ENCODE measurements at places on chromosomes 12 and 14.

- DNase-seq: no peak
These were observed 226.2 kb downstream of the ADAMTS20 start for GRCh38 chr12:43325786-43326185.

- DNase-seq: no peak
These were observed 23.7 kb downstream of the YLPM1 start for GRCh38 chr14:74786796-74787315.

GRCh38 chr12:88836156-88836555 is 255.9 kb upstream of the KITLG start:
- DNase-seq: no peak

DNA sequence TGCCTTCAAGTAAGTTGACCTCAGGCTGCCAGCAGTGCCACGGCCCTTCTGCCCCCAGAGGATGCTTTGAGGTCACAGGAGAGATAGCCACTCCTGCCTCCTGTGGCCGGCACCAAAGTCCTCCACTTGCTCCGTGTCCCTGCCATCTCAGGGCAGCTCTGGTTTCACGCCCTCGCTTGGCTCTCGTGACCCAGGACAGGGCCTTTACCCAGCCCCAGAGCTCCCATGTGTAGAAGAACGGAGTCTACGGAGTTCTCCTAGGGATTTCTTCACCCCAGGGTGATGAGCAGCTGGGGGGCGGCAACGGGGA is 178.1 kb downstream of the ADGRD1 start:
- DNase-seq: no peak

- no peak for DNase-seq
These were observed 4.8 kb downstream of the GPR135 start for GRCh38 chr14:59460378-59460777.

DNA sequence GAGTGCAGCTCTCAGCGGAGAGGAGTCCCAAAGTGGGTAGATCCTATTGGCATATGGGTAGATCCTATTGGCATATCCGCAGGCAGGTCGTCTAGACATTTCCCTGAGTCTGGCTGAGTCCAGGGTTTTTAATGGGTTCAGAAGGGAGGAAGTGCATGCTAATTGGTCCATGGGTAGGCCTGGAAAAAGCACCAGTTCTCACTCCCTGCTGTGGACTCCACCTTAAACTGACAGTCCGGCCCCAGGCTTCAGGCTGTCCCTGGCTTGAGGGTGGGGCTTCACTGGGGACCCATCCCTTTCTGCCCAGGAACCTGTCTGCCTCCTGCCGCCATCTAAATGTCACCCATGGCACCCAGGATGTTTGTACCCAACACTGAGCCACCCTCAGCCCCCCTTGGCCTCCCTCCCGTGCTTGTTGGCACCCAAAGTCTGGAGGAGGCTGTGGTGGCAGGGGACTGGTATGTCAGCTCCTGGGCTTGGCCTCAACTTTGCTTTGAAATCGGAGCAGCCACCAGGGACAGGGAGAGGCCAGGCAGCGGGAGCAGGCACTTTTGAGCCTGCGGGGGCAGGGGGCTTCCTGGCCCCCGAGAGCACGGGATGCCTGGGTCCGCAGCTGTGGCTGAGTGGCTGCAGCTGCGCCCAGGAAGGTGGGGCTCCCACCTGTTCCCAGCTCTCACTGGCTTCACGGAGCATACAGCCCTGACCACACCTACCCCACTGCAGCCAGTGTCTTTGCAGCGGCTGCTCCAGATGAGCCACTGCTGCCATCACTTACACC is 29.6 kb upstream of the YAF2 start:
- DNase-seq: no peak

GRCh38 chr14:104788873-104789663 is 6.5 kb downstream of the AKT1 start:
- no peak for DNase-seq

- DNase-seq: no peak
These were observed 26.3 kb downstream of the HIP1R start for GRCh38 chr12:122861587-122861970.

DNA sequence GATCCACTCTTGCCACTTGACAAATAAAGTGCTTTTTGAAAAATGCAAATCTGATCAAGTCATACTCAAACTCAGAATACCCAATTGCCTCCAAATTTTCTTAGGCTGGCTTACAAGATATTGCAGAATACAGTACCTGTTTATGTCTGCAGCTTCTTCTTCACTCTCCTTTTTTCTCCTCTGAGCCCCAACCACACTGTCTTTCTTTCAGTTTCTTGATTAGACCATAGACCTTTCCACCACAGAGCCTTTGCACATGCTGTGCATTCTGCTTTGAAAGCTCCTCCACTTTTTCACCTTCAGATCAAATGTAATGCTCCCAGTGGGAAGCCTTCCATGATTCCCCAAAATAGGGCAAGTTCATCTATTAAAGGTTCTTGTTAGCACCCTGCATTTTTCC is 13.9 kb upstream of the GYS2 start:
- no peak for DNase-seq

GRCh38 chr14:24093207-24093900 is 757 bp upstream of the PCK2 start:
- DNase-seq: no peak

DNA sequence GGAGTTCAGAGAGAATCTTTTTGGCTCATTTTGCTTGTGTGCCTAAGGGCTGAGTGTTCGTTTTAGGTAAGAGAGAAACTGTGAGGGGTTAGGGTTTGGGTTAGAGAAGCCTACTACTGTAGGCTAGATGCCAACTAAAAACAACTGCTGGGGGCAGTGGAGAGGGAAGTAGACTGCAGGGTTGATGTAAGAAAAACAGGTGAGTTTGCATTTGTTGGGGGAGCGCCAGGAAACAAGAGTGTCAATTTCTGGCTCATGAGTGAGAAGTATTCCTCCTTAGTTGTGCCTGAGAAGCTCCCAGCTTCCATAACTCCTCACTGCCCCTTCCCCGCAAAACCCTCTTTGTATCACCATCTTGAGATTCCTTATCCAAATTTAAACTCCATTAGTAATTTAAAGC is 92.3 kb downstream of the DERA start:
- no peak for DNase-seq
